ENCODE measurements at places on chromosomes 13 and 19. TPM values are rescaled to one million over a fixed set of nuclear protein-coding genes. Genes with fewer than 3 reads are reported as not detected.

The TMEM255B gene
- 0.36 TPM for total RNA-seq

GRCh38 chr13:77353995-77354394 is 27.1 kb upstream of the MYCBP2 start:
- no peaks in the 10 kb centered on the region for H3K36me3 ChIP-seq
- no peak overlapping the region for H3K4me3 ChIP-seq
- no peak for DNase-seq

GRCh38 chr19:48476176-48476575 is 7.0 kb downstream of the CYTH2 start:
- DNase-seq, result no peak
- peaks cover 6% of the 10 kb centered on the region for H3K4me1 ChIP-seq

GRCh38 chr19:44003461-44004009 is 778 bp downstream of the ZNF230 start:
- peaks cover 2% of the 10 kb centered on the region for H3K4me1 ChIP-seq
- H3K4me3 ChIP-seq, result peak overlapping the region; percentile 68

DNA sequence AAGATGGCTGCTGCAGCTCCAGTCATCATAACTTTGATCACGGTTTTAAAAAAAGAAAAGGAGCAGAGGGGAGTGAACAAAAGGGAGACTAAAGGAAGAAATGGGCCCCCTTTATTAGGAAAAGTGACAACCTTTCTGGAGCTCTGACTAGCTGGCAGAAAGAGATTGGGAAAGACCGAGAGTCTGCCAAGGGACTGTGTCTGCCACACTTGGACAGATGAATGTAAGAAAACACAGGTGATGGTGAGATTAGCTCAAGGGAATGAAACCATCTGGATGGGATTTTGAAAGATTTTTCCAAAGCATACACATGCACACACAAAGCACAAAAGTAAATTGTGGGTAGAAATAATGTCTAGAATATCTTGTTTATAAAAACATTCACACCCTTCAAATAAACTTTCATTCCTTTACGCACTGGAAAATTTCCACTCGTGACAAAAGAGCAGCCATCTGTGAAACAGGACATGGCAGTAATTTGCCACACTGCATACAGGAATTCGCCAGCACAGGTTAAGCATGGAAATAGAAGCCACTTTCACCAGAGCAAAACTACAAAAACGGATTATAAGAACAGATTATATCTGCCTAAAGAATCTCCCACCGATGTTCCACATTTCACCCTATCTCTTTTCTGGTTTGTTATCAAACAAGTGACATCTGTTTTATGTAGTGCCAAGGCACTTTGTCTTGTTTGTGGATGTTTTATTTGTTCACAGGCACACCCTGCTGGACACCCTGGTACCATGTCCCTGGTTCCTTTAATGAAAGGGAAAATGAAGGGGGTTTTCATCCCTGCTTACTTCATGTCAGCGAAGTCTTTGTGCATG is 819.5 kb downstream of the DIAPH3 start:
- H3K27me3 ChIP-seq, result no peaks in the 10 kb centered on the region
- H3K4me3 ChIP-seq, result no peak overlapping the region
- no peak for DNase-seq
- no peaks in the 10 kb centered on the region for H3K36me3 ChIP-seq
- no peaks in the 10 kb centered on the region for H3K4me1 ChIP-seq

DNA sequence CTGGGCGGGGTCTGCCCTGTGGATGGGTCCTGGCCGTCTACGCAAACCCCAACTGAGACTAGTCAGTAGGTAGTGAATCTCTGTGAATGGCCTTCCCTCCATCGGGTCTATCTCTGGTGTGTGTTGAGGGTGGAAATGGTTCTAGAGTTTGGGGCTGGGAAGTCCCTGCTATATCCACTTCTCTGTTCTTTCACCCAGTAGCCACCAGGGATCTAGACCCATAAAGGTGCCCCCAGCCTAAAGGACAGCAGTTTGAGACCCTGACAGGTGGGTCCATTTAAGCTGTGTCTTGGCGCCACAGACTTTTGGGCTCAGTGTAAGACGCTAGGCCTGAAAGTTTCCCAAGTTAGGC is 57.7 kb downstream of the ZNF568 start:
- no peak for DNase-seq
- peak overlapping the region; percentile 96 for H3K4me3 ChIP-seq
- no peaks in the 10 kb centered on the region for H3K4me1 ChIP-seq
- H3K27me3 ChIP-seq, result no peaks in the 10 kb centered on the region
- no peaks in the 10 kb centered on the region for H3K36me3 ChIP-seq

DNA sequence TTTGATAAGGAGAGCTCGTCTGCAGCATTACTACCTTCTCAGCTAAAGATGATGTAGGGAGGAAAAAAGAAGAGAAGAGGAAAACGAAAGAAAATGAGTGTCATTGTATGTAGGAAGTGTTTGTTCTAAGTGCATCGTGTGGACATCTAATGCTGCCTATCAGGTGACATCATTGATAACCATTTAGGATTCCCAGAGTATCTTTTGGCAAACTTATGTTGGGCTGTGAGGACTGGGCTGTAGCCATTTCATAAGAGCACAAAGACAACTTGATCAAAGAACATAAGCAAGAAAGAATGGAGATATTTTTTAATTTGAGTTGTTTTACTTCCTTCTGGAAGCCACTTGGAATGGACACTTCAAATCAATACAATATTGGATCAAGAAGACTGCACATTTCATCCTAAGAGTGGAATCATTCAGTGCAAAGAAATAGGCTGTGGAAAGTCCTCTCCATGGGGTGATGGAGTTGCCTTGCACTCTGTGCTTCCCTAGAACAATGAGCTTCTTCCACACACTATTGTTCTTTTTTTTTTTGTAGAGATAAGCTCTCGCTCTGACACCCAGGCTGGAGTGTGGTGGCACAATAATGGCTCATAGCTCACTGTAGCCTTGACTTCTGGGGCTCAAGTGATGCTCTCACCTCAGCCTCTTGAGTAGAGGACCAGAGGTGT is 52.4 kb upstream of the UBL3 start:
- no peak overlapping the region for H3K27ac ChIP-seq
- H3K27me3 ChIP-seq, result peaks cover 2% of the 10 kb centered on the region
- no peak for DNase-seq
- no peaks in the 10 kb centered on the region for H3K36me3 ChIP-seq

DNA sequence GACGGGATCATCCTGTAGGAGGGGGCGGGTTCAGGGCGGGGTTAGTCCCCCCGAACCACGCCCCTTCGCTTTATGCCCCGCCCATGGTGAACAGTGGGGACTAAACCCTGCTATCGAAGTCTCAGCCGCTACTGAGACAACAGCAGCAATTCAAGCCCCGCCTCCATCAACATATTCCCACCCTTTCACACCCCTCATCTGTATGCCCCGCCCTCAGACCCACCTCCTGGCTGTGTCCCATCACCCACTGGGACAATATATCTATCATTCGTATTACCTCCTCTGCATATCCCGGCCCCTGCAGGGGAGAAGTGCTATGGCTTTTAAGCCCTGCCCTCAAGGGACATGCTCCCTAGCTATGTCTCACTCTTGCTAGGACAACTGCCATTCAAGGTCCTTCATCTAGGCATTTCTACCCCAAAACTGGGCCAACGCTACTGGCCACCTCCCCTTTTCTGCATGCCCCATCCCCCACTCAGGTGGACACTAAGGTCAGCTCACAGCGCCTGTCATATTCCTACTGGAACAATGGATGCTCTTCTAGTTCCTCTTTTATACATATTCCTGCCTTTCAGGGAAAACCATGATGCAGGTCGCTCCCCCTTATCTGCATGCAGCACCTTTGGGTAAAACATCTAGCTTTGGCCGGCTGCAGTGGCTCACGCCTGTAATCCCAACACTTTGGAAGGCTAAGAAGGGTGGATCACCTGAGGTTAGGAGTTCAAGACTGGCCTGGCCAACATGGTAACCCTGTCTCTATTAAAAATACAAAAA is 11.9 kb downstream of the LRFN1 start:
- peaks cover 56% of the 10 kb centered on the region for H3K27me3 ChIP-seq
- no peak overlapping the region for H3K27ac ChIP-seq
- no peak overlapping the region for H3K4me3 ChIP-seq

- no peak for DNase-seq
- H3K27me3 ChIP-seq, result no peaks in the 10 kb centered on the region
- no peaks in the 10 kb centered on the region for H3K4me1 ChIP-seq
- peaks cover 26% of the 10 kb centered on the region for H3K36me3 ChIP-seq
- H3K4me3 ChIP-seq, result no peak overlapping the region
- H3K27ac ChIP-seq, result no peak overlapping the region
Observed at GRCh38 chr19:13972368-13973155, 20.3 kb downstream of the DCAF15 start.

GRCh38 chr19:40804783-40805242 is 5.8 kb downstream of the EGLN2 start:
- DNase-seq, result no peak
- H3K36me3 ChIP-seq, result peaks cover 70% of the 10 kb centered on the region
- H3K27ac ChIP-seq, result no peak overlapping the region

- no peak for DNase-seq
- H3K36me3 ChIP-seq, result no peaks in the 10 kb centered on the region
- H3K27ac ChIP-seq, result no peak overlapping the region
Observed at GRCh38 chr13:42656958-42657357, 83.0 kb downstream of the TNFSF11 start.

DNA sequence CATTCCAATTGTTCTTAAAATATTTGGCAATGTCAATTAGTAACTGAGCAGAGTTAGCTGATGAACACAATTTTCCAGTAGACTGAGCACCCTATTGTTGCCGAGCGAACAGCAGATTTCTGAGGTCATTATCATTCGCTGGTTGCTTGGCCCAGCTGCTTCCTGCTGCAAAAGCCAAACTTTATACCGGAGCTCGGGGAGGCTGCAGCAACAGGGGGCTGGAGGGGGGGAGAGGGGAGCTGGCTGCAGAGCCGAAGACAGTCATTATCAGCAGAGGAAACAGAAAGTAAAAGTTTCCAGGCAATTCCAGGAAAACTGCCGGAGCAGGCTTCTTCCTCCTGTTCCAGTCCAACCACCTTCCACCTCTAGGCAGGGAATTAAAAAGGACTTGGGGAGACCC is 77.9 kb downstream of the ZNF536 start:
- no peak overlapping the region for H3K27ac ChIP-seq
- no peaks in the 10 kb centered on the region for H3K36me3 ChIP-seq
- no peaks in the 10 kb centered on the region for H3K27me3 ChIP-seq
- DNase-seq, result no peak
- H3K4me3 ChIP-seq, result no peak overlapping the region

GRCh38 chr13:44280456-44280855 is 93.2 kb upstream of the SERP2 start:
- no peak overlapping the region for H3K4me3 ChIP-seq
- 0 out of 2 replicates have a peak overlapping the region, but pooled peaks have one; percentile 7 for H3K27ac ChIP-seq
- no peaks in the 10 kb centered on the region for H3K36me3 ChIP-seq
- H3K4me1 ChIP-seq, result peaks cover 8% of the 10 kb centered on the region
- DNase-seq, result peak; percentile 81
- no peaks in the 10 kb centered on the region for H3K27me3 ChIP-seq

DNA sequence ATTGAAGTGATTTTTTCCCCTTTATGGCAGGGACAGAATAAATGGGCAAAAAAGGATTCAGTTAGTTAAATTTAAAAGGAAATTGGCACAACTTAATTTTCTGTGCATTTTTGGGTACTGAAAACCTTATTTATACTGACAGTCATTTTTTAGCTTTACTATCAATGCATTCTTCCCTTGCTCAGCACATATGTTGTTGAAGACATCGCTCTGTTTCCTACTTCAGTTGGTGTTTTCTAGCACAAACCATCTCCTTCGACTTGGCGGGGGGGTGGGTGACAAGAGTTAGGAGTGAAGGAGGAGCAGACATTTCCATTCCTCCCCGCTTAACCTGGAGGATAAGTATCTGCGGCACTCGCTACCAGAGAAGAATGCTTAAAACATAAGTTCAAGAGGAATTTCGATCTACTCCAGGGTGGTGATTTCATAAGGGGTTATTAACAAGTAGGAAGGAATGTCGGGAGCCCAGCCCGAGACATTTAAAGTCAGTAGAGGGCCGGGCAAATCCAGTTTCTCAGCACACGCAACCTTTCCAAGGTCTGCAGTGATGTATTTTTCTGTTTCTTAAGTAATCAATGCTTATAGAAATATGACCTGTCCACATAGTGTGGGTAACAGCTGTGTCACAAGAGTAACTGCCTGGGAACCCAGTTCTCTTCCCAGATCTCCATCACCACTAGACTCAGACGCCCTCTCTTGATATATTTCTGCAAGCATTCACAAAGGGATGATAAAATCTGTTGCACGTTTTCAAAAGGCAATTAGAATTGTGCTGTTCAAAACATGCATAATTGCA is 525.8 kb downstream of the MYO16 start:
- H3K27ac ChIP-seq, result peak overlapping the region; percentile 72
- no peaks in the 10 kb centered on the region for H3K27me3 ChIP-seq
- DNase-seq, result peak; percentile 50
- peaks cover 25% of the 10 kb centered on the region for H3K4me1 ChIP-seq
- H3K4me3 ChIP-seq, result no peak overlapping the region

The EFNB2 gene
- total RNA-seq, result 6.9 TPM

The ADM5 gene
- 0.18 TPM for total RNA-seq

DNA sequence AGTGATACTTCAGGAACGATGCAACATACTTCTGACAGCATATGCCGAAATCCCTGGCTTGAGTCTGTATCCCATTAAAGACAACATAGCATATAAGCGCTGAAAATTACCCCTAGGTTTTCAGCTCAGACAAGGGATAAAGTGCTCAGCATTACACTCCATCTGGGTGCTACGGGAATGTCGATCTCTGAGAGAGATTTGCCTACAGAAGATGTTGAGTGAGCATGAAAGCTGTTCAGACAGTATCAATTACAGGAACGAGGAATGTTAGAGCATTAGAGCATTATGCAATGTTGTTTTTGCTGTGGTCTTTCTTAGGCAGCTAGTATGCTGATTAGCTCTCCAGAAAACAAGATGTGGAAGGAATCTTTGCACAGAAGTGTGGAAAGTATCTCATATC is 484.5 kb downstream of the LIG4 start:
- H3K27me3 ChIP-seq, result no peaks in the 10 kb centered on the region
- H3K4me3 ChIP-seq, result no peak overlapping the region
- H3K36me3 ChIP-seq, result no peaks in the 10 kb centered on the region
- H3K27ac ChIP-seq, result no peak overlapping the region

DNA sequence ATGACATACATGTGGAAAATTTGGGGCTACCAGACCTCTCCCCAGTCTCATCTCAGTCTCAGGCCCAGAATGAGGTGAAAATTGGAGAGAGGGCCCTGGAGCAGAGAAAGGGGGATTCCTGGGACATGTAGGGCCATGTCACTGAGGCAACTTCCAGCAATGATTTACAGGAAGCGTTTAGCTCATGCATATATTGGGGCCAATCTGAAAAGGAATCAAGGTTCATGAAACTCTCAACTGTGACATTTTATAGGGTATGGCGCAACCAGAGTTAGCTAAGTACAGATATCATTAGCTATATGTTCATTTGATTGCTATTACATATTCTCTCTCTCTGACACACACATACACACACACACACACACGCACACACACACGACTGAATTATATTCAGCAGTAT is 86.3 kb downstream of the RNASEH2B start:
- no peak overlapping the region for H3K4me3 ChIP-seq
- no peaks in the 10 kb centered on the region for H3K36me3 ChIP-seq
